ENCODE measurements at places on chromosomes 7 and 10.
A peak's percentile ranks its signal among the peaks of the same experiment; 100 is the strongest.

DNA sequence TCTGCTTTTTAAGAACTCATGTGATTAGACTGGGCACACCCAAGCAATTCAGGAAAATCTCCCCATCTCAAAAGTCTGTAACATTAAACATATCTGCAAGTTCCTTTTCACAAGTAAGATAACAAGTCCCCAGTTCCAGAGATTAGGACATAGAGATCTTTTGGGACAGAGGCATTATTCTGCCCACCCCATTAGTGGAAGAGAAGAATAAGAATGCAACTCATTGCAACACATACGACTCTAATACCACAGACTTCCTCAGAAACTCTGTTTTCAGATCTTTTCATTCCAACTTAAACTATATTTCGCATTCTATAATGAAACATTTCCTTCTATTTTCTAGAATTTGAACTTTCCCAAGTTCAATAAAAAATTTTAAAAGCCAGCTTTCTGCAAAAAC is 137.7 kb downstream of the SEMA3C start:
- DNase-seq: no peak

DNA sequence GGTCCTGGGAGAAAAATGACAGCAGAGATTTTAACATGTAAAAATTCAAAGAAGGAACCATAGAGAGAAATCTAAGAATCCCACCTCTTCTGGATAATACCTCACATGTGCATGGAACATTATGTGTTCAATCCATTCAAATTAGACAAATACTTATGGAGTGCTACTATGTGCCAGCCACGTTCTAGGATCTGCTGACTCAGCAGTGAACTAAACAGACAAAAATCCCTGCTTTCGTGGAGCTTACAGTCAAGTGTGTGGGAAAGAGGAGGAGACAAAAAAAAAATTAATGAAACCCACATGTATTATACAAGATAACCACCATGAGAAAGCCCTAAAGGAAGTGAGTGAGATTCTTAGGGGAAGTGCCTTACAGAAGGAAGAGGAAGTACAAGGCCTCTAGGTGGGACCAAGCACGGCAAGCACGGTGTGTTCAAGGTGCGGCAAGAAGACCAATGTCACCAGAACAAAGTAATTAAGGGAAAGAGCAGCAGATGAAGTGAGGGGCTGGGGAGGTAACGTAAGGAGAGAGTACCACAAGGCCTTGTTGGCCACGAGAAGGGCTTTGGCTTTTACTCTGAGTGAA is 71.0 kb downstream of the SLC25A13 start:
- DNase-seq: no peak

DNA sequence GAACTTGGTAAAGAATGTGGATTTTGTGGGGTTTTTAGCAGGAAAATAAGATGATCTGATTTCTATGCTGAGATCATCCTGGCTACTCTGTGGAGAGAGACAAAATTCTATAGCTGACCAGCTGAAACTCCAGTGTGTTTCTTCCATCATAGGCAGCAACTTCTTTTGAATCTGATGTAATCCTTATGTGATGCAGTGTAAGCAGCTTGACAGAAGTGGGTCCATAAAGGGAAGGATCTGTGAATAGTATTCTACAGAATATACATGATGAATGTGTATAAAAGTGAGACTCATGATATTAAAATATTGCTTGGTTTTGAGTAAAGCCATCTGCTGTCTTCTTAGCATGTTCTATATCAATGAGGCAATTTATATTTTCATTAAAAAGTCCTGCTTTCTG is 4.4 kb downstream of the MYO3A start:
- no peak for DNase-seq

GRCh38 chr10:89419548-89419947 is 5.2 kb downstream of the IFIT5 start:
- peak; percentile 13 for DNase-seq

GRCh38 chr10:123993534-123994416 is 99.6 kb downstream of the CHST15 start:
- DNase-seq: no peak

- DNase-seq: no peak
Observed at GRCh38 chr10:30553626-30554439, 75.7 kb downstream of the LYZL2 start.
